ENCODE measurements at places on chromosomes 2 and 18. TPM values are rescaled to one million over a fixed set of nuclear protein-coding genes. Genes with fewer than 3 reads are reported as not detected.

LOXHD1 gene
- total RNA-seq: not detected

TUBA4B gene
- not detected for total RNA-seq

MTX2 gene
- 25.6 TPM for total RNA-seq

GALNT3 gene
- 3.1 TPM for total RNA-seq

ELOA2 gene
- not detected for total RNA-seq

CAVIN2 gene
- not detected for total RNA-seq

GRCh38 chr2:199336546-199336945 lies 121.2 kb downstream of the SATB2 start:
- no peaks in the 10 kb centered on the region for H3K36me3 ChIP-seq
- no peak overlapping the region for H3K4me3 ChIP-seq
- H3K27me3 ChIP-seq: no peaks in the 10 kb centered on the region
- no peak for DNase-seq
- no peaks in the 10 kb centered on the region for H3K4me1 ChIP-seq

- H3K27ac ChIP-seq: peak overlapping the region; percentile 95
- H3K4me3 ChIP-seq: no peak overlapping the region
- no peaks in the 10 kb centered on the region for H3K36me3 ChIP-seq
- H3K4me1 ChIP-seq: peaks cover 10% of the 10 kb centered on the region
- no peak for DNase-seq
These were observed 47.7 kb downstream of the OSBPL6 start for GRCh38 chr2:178241844-178242551.

- no peak overlapping the region for H3K4me3 ChIP-seq
- no peaks in the 10 kb centered on the region for H3K4me1 ChIP-seq
- no peak overlapping the region for H3K27ac ChIP-seq
- DNase-seq: no peak
- H3K36me3 ChIP-seq: no peaks in the 10 kb centered on the region
These were observed 84.7 kb downstream of the TNFRSF11A start for GRCh38 chr18:62409821-62410220.

- no peak overlapping the region for H3K27ac ChIP-seq
- H3K36me3 ChIP-seq: no peaks in the 10 kb centered on the region
- H3K4me1 ChIP-seq: peaks cover 16% of the 10 kb centered on the region
- H3K27me3 ChIP-seq: peaks cover 62% of the 10 kb centered on the region
- DNase-seq: no peak
These were observed 3.4 kb downstream of the MBP start for GRCh38 chr18:77129150-77129551.

DNA sequence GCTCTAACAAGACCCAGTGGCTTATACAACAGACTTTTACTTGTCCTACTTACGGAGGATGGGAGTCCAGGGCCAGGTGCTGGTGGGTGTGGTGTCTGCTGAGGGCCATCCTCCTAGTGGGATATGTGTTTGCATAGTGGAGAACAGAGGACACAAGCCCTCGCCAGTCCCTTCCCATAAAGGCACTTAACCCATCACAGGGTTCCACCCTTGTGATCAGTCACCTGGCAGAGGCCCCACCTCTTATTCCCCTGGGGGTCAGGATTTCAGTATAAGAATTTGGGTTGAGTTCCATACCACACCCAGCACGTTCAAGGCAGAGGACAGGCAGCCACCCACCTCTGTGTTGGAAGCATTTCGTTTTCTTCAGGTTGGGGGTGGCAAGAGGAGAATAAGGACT lies 259.0 kb downstream of the AGAP1 start:
- H3K27me3 ChIP-seq: no peaks in the 10 kb centered on the region
- H3K4me3 ChIP-seq: peak overlapping the region; percentile 23
- no peak overlapping the region for H3K27ac ChIP-seq
- peaks cover 3% of the 10 kb centered on the region for H3K36me3 ChIP-seq

DNA sequence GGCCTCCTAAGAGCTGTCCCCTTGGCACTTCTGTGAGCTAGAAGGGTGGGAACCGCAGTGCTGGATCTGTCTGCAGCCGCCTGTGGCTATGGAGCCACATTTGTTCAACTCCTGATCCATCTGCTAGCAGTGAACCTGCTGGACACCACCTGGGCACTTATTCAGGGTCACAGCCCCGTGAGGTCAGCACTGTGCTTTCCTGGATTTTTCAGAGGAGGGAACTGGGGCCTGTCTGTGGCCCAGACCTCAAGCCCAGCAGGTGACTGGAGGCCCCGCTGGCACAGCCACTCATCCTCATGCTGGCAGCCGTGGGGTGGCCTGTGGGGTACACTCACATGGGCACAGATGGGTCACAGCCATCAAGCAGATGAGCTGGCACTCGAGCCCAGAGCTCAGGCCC lies 155.3 kb downstream of the TFCP2L1 start:
- H3K27ac ChIP-seq: no peak overlapping the region
- peaks cover 11% of the 10 kb centered on the region for H3K27me3 ChIP-seq
- no peak for DNase-seq
- peaks cover 6% of the 10 kb centered on the region for H3K4me1 ChIP-seq

DNA sequence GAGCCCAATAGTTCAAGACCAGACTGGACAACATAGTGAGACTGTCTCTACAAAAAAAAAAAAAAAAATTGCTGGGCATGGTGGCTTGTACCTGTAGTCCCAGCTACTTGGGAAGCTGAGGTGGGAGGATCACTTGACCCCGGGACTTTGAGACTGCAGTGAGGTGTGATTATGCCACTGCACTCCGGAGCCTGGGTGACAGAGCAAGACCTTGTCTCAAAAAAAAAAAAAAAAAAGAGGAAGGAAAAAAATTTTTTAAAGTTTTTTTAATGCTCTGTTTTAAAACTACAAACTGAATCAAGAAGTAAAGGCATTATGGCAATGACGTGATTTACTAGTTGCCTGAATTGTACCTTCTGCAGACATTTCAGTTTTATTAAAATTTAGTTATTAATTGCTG lies 54.5 kb upstream of the ZDBF2 start:
- no peak for DNase-seq
- no peak overlapping the region for H3K4me3 ChIP-seq
- H3K36me3 ChIP-seq: no peaks in the 10 kb centered on the region
- no peak overlapping the region for H3K27ac ChIP-seq

- DNase-seq: no peak
- no peak overlapping the region for H3K27ac ChIP-seq
- H3K4me3 ChIP-seq: no peak overlapping the region
- no peaks in the 10 kb centered on the region for H3K4me1 ChIP-seq
These were observed 433.0 kb downstream of the ZEB2 start for GRCh38 chr2:144086965-144087364.

GRCh38 chr2:214545898-214546542 lies 135.2 kb downstream of the VWC2L start:
- no peaks in the 10 kb centered on the region for H3K36me3 ChIP-seq
- no peak overlapping the region for H3K4me3 ChIP-seq
- DNase-seq: no peak
- H3K4me1 ChIP-seq: peaks cover 8% of the 10 kb centered on the region

DNA sequence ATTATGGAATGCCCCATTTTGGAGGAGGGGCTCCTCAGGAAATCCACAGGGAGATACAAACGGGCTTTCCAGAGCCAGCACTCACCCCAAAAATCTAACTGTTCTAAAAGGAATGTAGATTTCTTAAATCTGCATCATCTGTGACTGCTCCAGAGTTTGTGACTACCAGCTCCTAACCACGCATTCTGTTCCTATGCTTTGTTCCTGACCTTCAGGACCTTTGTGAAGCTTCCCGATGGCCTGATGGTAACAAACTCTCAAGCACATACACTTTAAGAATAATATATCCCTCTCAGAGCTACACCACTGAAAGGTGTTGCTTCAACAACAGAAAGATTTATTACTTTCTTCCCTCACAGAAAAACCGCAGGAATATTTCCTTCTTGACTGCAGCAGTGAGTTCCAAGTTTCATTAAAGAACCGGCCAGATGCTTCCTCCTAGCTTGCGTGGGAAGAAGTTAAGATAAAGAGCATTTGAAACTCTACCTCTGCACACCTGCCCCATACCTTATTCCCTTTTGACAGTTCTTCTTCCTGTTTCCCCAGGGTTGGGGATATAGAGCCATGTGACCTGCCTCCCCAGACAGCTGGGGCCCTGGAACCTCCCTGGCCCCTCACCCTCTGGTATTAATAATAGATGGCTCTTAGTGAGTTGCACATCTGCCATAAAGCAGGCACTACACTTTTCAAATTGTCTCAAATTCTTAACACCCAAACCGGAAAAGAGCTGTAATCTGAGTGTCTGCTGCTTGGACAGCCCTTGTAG lies 40.2 kb upstream of the EML4 start:
- H3K4me1 ChIP-seq: peaks cover 28% of the 10 kb centered on the region
- no peak overlapping the region for H3K4me3 ChIP-seq

DNA sequence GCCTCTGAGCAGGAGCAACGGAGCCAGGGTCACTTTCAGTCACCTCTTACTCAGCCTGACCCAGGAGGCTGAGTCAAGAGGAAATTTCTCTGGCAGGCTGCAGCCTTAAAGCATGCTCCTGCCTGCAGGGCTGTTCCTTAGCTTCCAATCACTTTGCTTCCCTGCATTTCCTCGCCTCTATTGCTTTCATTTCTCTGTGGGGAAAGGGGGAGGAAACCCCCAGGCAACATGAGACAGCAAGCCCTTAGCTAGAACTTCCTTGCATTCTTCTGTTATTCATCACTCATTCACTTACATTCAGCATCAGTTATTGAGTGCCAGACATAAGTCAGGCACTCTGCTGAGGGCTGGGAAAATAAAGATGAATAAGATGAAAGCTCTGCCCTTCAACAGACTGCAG lies 13.0 kb downstream of the XDH start:
- no peak overlapping the region for H3K27ac ChIP-seq
- DNase-seq: no peak
- no peak overlapping the region for H3K4me3 ChIP-seq
- no peaks in the 10 kb centered on the region for H3K27me3 ChIP-seq
- no peaks in the 10 kb centered on the region for H3K36me3 ChIP-seq

DNA sequence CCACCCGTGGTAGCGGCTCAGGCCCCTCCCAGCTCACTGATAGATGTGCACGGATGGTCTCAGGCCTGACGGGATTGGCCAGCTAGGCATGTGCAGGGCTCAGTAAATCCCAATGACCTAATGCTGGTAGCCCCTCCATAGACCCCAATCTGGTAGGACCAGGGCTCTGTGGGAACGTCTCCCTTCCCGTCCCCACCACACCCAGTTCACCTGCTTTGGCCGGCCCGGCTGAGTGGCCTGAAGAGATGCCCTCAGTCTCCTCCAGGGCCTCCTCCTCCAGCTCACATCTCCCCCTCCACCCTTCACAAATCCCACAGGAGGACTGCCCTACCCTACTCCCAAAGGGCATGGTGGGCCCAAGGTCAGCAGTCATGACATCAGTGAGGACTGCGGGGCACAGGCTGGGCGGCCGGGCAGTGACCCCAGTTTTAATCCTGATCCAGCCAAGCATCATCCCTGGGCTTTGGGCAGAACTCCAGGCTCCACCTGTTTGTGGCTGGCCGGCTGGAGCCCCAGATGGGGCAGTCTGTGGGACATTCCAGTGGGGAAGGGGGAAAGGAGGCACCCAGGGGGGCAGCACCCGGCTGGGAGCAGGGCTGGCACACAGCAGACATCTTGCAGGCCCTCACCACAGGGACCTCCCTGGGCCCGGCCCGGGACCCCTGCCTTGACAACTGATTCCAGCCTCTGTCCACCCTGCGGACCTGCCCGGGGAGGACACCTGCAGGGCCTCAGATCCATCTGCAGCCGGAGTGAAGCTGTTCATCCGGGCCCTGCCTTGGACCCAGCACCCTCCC lies 2.3 kb downstream of the KIF1A start:
- H3K4me3 ChIP-seq: peak overlapping the region; percentile 85
- H3K27ac ChIP-seq: no peak overlapping the region
- H3K4me1 ChIP-seq: peaks cover 16% of the 10 kb centered on the region

DNA sequence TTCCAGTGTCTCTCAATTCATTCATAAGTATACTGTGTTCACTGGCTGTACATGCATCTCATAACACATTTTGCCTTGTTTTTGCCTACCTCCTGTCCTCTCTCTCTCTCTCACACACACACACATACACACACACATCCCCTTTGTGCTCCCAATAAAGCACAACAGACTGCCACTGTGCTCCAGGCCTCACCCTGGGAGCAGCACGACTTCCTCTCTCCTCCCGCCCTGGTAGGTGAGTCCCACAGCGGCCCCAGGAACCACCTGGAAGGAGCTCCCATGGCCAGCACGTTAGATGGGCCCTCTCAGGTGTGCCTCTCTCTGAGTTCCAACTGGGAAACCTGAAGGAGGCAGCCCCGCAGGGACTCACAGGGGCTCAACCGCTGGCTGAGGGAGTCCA lies 65.4 kb downstream of the MARCHF4 start:
- H3K4me3 ChIP-seq: no peak overlapping the region
- no peaks in the 10 kb centered on the region for H3K36me3 ChIP-seq
- peaks cover 14% of the 10 kb centered on the region for H3K4me1 ChIP-seq
- DNase-seq: no peak
- H3K27me3 ChIP-seq: no peaks in the 10 kb centered on the region

GRCh38 chr2:66697366-66697765 lies 262.4 kb downstream of the MEIS1 start:
- DNase-seq: no peak
- H3K4me3 ChIP-seq: no peak overlapping the region
- H3K36me3 ChIP-seq: no peaks in the 10 kb centered on the region
- H3K27ac ChIP-seq: no peak overlapping the region
- H3K27me3 ChIP-seq: peaks cover 7% of the 10 kb centered on the region
- H3K4me1 ChIP-seq: peaks cover 85% of the 10 kb centered on the region

DNA sequence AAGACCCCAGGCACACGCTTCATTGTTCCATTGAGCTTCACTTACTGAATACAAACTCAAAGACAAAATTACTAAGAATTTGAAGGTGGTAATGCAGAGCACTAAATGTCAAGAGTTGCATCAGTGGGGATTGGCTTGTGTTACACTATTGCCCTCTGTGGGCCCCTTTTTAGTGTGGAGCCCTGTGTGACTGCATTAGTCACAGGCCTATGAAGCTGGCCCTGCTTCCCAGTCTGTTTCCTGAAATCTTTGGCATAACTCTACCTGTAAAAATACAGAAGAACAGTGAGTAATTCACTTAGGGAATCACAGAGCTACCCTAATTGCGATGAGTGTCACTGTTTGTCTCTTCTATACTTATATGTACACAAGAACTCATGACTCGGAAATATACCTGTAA lies 40.0 kb upstream of the STPG4 start:
- no peaks in the 10 kb centered on the region for H3K36me3 ChIP-seq
- H3K4me1 ChIP-seq: peaks cover 48% of the 10 kb centered on the region
- no peak for DNase-seq
- H3K4me3 ChIP-seq: no peak overlapping the region
- no peaks in the 10 kb centered on the region for H3K27me3 ChIP-seq

DNA sequence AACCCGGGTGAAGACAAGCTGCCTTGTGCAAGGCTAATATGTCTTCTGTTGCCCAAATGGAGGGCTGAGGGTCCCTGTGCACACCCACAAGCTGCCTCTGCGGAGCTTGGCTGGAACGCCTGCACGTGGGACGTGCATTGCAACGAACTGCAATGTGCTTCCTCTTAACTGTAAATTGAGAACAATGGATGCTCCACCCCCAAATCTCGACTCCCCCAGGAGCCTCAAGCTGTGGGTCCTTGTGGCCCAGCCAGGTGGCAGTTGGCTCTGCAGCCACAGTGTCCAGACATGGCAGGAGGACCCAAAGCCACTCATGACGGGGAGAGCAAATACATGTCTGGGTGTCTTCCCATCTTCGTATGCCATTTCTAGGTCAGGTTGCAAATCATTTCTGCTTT lies 90.1 kb downstream of the TWIST2 start:
- no peak overlapping the region for H3K27ac ChIP-seq
- H3K27me3 ChIP-seq: peaks cover 12% of the 10 kb centered on the region
- no peak for DNase-seq
- H3K4me3 ChIP-seq: no peak overlapping the region
- no peaks in the 10 kb centered on the region for H3K36me3 ChIP-seq

- H3K4me1 ChIP-seq: peaks cover 4% of the 10 kb centered on the region
- H3K27me3 ChIP-seq: no peaks in the 10 kb centered on the region
- H3K36me3 ChIP-seq: no peaks in the 10 kb centered on the region
- DNase-seq: no peak
These were observed 12.6 kb downstream of the MBP start for GRCh38 chr18:77119851-77120491.

Data from neural crest cell (in vitro differentiated cells).